ENCODE measurements at places on chromosomes 4 and X. TPM values are rescaled to one million over a fixed set of nuclear protein-coding genes. Genes with fewer than 3 reads are reported as not detected.

DNA sequence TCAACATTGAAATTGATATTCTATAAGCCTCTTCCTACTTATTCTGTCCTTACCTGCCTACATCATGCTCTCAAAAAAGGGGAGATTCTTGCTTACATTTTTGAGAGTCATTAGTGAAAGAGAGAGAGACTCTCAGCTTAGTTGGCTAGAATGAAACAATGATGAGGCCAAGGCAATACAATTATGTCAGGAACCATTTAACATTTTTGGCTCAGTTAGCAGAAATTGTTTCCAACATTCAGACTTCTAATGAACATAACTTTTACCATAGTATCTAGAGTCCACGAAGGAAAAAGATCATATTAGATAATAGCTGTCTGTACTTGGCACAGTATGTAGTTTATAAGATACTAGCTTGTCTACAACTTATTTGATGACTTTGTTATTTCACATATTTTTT, 263.7 kb upstream of the ARX start:
- H3K36me3 ChIP-seq, result no peaks in the 10 kb centered on the region
- DNase-seq, result no peak
- no peaks in the 10 kb centered on the region for H3K27me3 ChIP-seq
- H3K4me3 ChIP-seq, result no peak overlapping the region
- H3K27ac ChIP-seq, result no peak overlapping the region

GRCh38 chrX:40097504-40098263, at the start of gene BCOR:
Gene BCOR, minus strand, starts transcription at chrX:40097958. Its CDS starts 20,029 bp downstream, at chrX:40077929.
- peak within 1 kb of the TSS; percentile 33 for H3K27ac ChIP-seq
- DNase-seq, result no peak
- peak within 1 kb of the TSS; percentile 52 for H3K4me3 ChIP-seq
- no peaks in the 10 kb centered on the region for H3K36me3 ChIP-seq
- peaks cover 20% of the 10 kb centered on the region for H3K4me1 ChIP-seq
- no peaks in the 10 kb centered on the region for H3K27me3 ChIP-seq

DNA sequence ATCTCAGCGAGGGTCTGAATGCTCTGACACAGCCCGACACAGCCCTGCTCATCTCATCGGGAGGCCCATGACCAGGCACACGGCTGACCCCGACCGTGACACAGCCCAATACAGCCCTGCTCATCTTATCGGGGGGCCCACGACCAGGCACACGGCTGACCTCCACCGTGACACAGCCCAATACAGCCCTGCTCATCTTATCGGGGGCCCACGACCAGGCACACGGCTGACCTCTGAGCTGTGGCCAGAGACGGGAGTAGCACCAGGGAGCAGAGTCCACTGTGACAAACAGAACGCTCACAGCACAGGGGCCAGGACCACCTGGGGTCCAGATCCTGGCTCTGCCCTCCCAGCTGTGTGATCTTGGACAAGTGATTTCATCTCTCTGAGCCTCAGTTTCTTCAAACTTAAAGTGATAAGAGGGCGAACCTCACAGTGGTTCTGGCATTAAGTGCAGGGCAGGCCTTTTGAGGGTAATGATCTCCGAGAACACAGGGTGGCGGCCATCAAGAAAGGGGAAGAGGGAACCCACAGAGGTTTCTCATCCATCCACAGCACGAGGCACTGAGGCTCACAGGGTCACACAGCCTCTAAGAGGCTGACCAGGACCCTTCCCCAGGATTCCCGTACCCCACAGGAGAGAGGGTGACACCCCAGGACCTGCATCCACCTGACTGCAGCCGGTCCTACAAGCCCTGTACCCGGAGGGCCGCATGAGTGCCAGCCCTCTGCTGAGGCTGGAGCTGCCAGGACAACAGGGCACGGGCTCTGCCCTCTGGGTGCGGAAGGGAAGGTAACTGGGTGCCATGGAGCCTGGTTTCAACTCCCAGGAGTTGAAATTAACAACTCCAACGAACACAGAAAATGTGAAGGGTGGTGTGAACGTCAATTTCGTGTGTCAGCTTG, 60.1 kb downstream of the WFS1 start:
- no peak overlapping the region for H3K4me3 ChIP-seq
- H3K36me3 ChIP-seq, result no peaks in the 10 kb centered on the region
- no peak for DNase-seq

DNA sequence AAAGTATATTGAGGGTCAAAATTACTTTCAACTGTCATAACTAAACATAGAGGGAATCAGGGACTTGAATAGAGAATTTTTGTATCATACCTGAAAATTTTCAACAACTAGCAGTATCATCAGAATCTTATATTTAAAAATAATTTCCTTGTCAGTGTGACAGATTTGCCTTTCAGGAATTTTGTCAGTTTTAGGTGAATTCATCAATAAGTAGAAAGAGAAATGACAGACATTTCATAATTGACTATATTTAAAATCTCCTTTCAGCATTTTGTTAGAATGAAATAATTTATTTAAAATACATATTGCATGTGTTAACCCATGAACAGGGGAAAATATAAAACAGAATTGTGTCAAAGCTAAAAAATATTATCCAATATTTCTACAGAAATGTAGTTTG, 8.6 kb upstream of the PDCL2 start:
- H3K4me1 ChIP-seq, result no peaks in the 10 kb centered on the region
- no peaks in the 10 kb centered on the region for H3K36me3 ChIP-seq
- no peak overlapping the region for H3K27ac ChIP-seq
- H3K4me3 ChIP-seq, result no peak overlapping the region
- no peaks in the 10 kb centered on the region for H3K27me3 ChIP-seq

DNA sequence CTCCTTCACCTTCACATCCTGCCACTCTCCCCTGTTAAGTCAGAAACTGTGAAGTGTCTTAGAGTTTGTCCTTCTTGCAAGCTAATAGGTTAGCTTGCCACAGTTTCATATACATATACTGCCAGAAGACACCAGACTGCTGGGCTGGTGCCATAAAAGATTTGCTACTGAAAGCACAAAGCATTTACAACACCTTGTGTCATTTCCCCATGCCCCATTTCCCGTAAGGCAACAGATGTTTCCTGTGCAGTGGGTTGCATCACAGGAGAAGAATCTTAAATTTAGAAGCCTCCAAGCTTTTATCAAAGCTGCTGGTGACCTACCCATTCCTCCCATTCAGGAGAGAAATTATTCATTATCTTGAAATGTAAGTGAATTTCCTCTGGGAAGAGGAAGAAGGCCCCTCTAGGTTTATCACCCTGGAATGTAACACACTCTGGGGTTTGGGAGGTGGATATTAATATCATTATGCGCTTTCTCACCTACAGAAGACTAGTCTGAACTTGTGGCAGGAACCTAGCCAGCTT, 34.5 kb upstream of the RAB33B start:
- H3K4me1 ChIP-seq, result peaks cover 14% of the 10 kb centered on the region
- H3K27ac ChIP-seq, result no peak overlapping the region
- no peaks in the 10 kb centered on the region for H3K27me3 ChIP-seq
- peak; percentile 94 for DNase-seq
- H3K36me3 ChIP-seq, result no peaks in the 10 kb centered on the region

DNA sequence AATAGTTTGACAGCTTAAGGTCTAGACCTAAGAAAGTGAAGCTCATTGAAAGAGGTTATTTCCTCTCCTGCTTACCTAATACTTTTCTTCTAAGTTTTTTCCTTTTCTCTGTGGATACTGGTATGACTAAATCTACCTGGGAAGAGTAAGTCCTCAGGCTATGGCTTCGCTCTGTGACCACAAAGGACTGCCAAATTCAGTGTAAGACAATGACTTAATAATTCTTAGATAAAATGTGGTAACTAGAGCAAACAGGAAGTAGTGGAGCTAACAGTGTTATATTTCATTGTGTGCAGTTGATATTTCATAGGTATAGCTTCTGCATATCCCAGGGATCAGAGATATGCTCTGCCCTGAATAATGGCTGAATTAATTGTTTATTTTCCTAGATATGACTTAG, 418.9 kb downstream of the CCSER1 start:
- no peak overlapping the region for H3K27ac ChIP-seq
- no peaks in the 10 kb centered on the region for H3K4me1 ChIP-seq
- no peaks in the 10 kb centered on the region for H3K36me3 ChIP-seq
- H3K4me3 ChIP-seq, result no peak overlapping the region

DNA sequence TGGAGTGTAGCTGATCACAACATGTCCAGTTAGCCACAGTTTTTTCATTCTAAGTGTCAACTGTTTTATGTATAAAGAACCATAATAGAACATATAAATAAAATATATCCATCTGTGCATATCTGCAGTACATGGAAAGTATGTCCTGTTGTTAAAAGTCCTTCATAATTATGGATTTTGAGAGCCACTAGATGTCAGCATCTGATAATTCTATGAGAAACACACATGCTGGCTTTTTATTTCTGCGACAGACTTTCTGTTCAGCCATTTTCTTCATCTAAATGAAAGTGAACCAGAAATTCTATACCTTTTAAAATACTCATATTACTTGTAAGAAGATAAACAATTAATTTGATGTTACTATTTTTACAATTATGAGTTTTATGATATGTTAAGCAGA, 251.5 kb downstream of the GPM6A start:
- no peaks in the 10 kb centered on the region for H3K27me3 ChIP-seq
- no peaks in the 10 kb centered on the region for H3K4me1 ChIP-seq
- H3K27ac ChIP-seq, result no peak overlapping the region
- no peak overlapping the region for H3K4me3 ChIP-seq
- no peaks in the 10 kb centered on the region for H3K36me3 ChIP-seq
- DNase-seq, result peak; percentile 26

DNA sequence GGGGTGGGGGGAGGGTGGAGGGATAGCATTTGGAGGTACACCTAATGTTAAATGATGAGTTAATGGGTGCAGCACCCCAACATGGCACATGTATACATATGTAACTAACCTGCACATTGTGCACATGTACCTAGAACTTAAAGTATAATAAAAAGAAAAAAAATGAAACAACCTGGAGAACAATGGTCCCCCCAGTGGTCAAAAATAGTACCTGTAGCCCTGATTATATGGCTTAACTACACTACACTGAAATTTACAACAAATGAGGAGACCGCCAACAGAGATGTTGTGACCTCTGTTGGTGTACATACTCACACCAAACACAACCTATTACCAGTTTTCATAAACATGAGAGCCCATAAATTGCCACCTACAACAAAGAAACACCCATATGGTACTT, 7.3 kb upstream of the MAGEE1 start:
- no peak for DNase-seq
- no peaks in the 10 kb centered on the region for H3K4me1 ChIP-seq
- no peak overlapping the region for H3K4me3 ChIP-seq
- H3K36me3 ChIP-seq, result no peaks in the 10 kb centered on the region
- no peak overlapping the region for H3K27ac ChIP-seq

GRCh38 chr4:3388471-3389232, 53.1 kb upstream of the HGFAC start:
- peak overlapping the region; percentile 94 for H3K27ac ChIP-seq
- no peaks in the 10 kb centered on the region for H3K27me3 ChIP-seq
- H3K36me3 ChIP-seq, result no peaks in the 10 kb centered on the region
- H3K4me1 ChIP-seq, result peaks cover 43% of the 10 kb centered on the region

GRCh38 chr4:116055857-116056827, 942.7 kb upstream of the NDST4 start:
- H3K36me3 ChIP-seq, result no peaks in the 10 kb centered on the region
- DNase-seq, result peak; percentile 3
- no peaks in the 10 kb centered on the region for H3K4me1 ChIP-seq

GRCh38 chr4:76374798-76375197, 46.1 kb downstream of the CCDC158 start:
- no peaks in the 10 kb centered on the region for H3K27me3 ChIP-seq
- DNase-seq, result peak; percentile 1
- H3K4me3 ChIP-seq, result no peak overlapping the region
- no peaks in the 10 kb centered on the region for H3K4me1 ChIP-seq
- H3K36me3 ChIP-seq, result no peaks in the 10 kb centered on the region

GRCh38 chrX:2677764-2678163, 13.3 kb upstream of the CD99 start:
- no peaks in the 10 kb centered on the region for H3K36me3 ChIP-seq
- H3K27me3 ChIP-seq, result no peaks in the 10 kb centered on the region

The NAP1L5 gene
- total RNA-seq, result 3.9 TPM

The LIMCH1 gene
- 3.2 TPM for total RNA-seq

The CXCL3 gene
- 1.4 TPM for total RNA-seq

The RAB41 gene
- total RNA-seq, result not detected

The STK32B gene
- total RNA-seq, result 2.9 TPM

The UGT2B15 gene
- total RNA-seq, result not detected

Data from astrocyte (in vitro differentiated cells and primary cell).